ENCODE measurements at places on chromosomes 16 and 17. TPM values are rescaled to one million over a fixed set of nuclear protein-coding genes. Genes with fewer than 3 reads are reported as not detected.
A peak's percentile ranks its signal among the peaks of the same experiment; 100 is the strongest.

The HSD11B2 gene
- 3.8 TPM for total RNA-seq

The ALDH3A1 gene
- 0.64 TPM for total RNA-seq

The WFDC1 gene
- 0.14 TPM for total RNA-seq

The SLC12A3 gene
- not detected for total RNA-seq

The COX11 gene
- total RNA-seq: 73.0 TPM

The KIAA0753 gene
- total RNA-seq: 44.1 TPM

The ATAD5 gene
- total RNA-seq: 26.3 TPM

- DNase-seq: no peak
Observed at GRCh38 chr17:45335721-45336120, 18.9 kb upstream of the MAP3K14 start.

DNA sequence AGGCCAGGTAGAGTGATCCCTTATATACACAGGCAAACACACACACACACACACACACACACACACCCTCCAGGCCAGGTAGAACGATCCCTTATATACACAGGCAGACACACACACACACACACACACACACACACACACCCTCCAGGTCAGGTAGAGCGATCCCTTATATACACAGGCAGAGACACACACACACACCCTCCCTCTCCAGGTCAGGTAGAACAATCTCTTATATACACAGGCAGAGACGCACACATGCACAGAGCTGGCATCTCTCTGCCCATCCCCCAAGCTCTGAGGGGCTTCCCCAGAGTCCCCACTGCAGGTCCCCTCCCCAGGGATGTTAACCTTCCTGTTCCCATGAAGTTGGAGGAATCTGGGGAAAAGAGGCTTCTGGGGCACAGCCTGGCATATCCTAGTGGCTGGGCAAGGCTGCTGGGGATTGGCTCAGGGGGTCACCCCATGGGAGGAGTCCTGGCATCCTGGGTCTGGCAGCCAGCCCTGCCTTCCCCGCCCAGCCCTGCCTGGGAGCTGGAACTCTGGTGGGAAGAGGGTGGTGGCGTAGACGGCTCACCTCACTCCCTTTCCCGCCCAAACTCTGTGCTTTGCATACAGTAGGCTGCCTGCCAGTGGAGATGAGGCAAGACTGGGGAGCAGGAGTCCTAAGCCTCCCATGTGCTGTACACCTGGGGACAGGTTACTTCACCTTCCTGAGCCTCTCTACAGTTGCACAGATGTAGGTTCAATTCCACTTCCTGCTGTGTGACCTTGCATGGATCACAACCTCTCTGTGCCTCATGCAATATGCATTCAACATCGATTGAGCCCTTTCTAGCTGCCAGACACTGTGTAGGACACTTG lies 41.8 kb downstream of the TEKT5 start:
- no peak for DNase-seq

DNA sequence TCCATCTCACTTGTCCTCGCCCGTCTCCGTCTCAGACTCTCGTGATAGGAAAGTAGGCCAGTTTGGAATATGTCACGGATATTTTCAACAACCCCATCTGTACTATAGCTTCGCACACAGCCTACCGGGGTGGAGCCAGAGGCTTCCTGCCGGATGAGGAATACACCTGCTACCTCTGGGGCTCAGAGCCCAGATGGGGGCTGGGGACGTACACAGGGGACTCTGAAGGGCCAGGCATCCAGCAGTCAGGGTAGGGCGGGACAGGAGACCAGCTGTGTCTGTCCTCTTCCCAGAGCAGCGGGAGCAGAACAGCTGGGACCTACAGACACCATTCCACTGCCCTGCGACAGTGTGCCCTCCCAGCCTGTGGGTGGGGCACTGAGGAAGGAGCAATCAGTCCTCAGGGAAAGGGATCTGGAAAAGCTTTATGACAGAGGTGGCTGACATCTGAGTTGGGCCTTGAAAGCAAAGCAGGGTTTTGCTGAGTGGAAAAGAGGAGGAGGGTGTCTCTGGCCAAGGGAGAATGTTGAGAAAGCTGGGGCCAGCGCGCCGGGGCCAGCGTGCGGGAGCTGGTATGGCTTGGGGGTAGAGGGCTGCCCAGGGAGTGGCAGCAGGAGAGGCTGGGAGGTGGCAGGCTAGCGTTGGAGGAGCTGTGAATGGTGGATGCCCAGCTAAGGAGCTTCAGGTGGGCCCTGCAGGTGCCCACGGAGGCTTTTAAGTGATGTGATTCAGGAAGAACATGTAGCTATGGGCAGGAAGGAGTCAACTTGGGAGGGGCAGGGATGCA lies 11.5 kb upstream of the SRCIN1 start:
- DNase-seq: no peak

- peak; percentile 95 for DNase-seq
Observed at GRCh38 chr17:7329374-7329996, 350 bp upstream of the NEURL4 start.

GRCh38 chr17:58693208-58693607 lies 806 bp downstream of the RAD51C start:
- no peak for DNase-seq

DNA sequence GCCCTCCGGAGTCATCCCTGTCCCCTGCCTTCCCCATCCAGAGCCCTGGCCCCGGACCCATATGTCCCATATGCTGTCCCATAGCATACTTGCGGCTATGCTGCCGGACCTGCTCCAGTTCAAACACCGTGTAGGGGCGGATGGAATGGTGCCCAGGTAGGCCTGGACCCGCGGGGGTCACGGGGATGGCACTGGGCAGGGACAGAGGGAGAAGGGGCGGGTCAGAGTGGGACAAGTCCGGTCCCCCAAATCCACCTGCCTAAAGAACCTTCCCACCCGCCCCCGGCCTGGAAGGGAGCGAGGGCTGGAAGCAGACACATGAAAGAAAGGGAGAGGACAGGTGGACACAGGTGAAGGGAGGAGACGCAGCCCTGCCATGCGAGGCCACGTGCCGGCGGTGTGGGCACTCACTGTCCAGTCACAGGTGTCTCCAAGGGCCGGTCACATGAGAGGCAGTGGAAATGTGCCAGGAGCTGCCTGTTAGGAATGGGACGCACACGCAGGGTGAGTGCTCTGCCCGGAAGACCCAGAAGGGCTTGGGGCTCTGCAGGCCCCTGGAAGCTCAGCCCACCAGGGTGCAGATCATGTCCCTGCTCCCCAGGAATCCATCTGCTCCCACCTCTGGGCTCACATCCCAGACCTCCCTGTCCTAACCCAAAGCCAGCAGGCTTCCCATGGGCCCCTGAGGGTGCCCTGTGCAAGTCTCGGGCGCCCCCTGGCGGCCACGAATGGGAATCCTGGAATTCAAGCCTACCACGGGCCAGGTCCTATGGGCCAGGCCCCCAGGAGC lies 14.0 kb downstream of the UBALD2 start:
- peak; percentile 88 for DNase-seq

GRCh38 chr16:13902677-13903076 lies 17.3 kb upstream of the ERCC4 start:
- DNase-seq: no peak

- no peak for DNase-seq
Observed at GRCh38 chr17:42674755-42675347, 1.9 kb downstream of the PLEKHH3 start.

GRCh38 chr17:29042679-29043538 lies at the start of gene PIPOX:
TSS of gene PIPOX (plus strand) at chr17:29043141. CDS start at chr17:29043226, 85 bp downstream.
- DNase-seq: no peak

- no peak for DNase-seq
Observed at GRCh38 chr16:28301154-28301553, 8.8 kb downstream of the SBK1 start.

DNA sequence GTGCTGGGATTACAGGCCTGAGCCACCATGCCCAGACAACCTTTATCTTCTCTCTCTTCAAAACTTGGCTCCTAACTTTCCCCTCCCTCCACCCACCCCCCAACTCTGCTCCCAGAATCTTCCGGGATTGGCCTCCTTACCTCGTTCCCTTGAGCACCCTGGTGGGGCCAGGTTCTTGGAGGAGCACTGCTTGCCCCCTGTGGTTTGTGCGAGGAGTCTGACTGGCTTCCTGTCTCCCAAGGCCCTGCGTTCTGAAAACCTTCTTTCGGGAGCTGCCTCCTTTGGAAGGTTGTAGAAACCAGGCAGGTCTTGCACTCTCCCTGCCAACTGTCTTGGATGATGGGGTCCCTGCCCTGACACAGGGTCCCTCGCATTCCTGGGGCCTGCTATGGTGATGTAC lies 19.8 kb downstream of the PLXDC1 start:
- DNase-seq: no peak
